ENCODE measurements at places on chromosomes 1 and 21.

DNA sequence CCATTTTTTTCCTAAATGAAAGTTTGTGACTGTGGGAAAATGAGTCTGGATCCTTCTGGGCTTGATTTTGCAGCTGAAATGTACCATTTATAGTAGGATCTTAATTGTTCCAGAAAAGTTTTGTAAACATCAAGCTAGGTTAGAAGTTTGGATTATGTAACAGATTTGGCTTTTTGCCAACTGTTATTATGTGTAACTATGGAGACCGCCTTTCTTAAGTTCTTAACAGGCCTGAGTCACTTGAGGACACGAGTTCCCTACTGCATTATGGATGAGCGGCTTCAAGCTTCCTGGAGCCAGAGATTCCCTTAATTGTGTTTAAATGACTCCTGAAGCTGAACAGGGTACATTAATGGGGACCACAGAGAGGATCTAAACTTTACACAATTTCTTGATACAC, 22.2 kb downstream of the SLC25A33 start:
- DNase-seq = peak; percentile 24

- no peak for DNase-seq
Observed at GRCh38 chr1:247370786-247371732, 39.4 kb upstream of the ZNF496 start.

GRCh38 chr21:44957901-44958451, 18.1 kb downstream of the SLX9 start:
- DNase-seq = no peak

- no peak for DNase-seq
Observed at GRCh38 chr1:199490769-199491527, 536.6 kb upstream of the NR5A2 start.

DNA sequence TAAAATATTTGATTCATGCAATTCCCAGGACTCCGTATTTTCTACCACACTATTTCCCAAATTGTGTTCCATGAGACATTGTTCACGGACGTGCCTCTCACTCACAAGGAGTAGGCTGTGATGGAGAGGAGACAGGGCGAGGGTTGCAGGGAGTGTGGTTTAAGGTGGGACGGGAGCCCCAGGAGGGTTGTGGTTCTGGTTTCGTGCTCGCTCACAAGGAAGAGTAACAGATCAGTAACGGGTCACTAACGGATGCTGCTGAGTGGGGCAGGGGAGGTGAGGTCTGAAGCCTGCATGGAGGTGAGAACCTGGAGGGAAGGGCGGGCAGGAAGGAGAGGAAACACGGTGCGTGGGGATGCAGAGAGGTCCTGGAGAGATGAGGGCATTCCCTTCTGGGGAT, 28.8 kb downstream of the TFF3 start:
- no peak for DNase-seq

DNA sequence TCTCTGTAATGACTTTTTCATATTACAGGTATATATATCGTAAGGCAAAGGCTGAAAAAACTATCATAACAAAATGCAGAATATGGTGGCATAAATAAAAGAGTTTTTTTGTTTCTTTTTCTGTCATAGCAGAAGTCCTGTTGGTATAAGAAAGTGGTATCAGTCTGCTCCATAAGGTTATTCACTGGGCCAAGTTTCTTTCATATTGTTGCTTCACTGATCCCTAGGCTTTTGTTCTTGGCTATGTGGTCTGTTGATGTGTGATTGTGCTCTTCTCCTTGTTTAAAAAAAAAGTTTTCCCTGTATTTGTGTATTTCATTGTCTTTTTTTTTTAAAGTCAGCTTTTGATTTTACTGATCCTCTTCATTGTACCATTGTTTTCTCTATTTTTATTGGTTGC, 26.0 kb downstream of the PTBP2 start:
- DNase-seq = no peak

DNA sequence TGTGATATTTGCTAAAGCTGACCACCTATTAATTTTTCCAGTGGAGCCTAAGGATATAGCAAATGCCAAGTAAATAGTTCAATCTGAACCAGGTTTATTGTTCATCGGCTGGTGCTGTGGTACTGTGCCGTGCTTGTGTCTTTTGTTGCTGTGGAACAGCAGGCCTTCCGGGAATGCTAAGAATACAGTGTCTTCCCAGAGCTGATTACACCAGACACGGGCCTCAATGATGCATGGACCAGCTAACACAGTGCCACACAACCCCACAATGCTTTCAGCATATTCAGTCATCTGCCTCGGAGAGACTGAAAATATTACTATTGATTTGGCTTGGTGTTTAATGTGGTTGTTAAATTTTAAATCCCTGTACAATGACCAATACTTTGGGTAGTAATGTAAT, 415.4 kb downstream of the PTBP2 start:
- DNase-seq = no peak

GRCh38 chr21:42922918-42923317, 2.5 kb downstream of the ERVH48-1 start:
- DNase-seq = no peak

- DNase-seq = no peak
Observed at GRCh38 chr1:163701783-163702374, 380.1 kb downstream of the NUF2 start.

DNA sequence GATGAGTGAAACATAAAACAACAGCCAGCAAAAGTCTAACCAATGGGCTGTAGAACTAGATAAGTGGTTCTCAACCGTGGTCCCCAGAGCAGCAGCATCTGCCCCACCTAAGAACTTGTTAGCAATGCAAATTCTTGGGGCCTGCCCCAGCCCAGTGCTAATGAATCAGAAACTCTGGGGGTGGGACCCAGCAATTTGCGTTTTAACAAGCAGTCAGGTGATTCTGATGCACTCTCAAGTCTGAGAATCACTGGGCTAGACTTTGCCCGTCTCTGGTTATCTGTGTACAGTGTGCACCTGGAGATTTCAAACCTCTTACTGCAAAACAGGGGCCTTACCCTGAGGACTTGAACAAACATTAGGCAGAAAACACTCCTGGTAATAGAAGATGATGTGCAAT, 66.5 kb downstream of the PLXNA2 start:
- no peak for DNase-seq

DNA sequence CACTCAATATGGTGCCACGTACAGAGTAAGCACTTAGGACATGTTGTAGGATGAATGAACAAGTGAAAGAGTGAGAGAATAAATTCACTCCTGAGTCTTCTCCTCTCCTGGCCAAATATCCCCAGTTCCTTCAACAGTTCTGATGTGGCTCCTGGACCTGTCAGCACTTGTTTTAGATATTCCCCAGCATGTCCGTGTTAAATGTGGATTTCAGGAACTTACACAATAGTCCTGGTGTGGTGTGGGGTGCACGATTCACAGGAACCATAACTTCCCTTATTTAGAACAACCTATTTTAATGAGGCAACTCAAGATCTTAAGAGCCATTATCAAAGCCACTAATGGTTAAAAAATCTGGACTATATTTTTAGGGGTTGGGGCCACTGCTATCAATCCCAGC, 39.0 kb upstream of the MYSM1 start:
- no peak for DNase-seq

- DNase-seq = no peak
Observed at GRCh38 chr1:177915641-177916040, 54.2 kb downstream of the SEC16B start.

DNA sequence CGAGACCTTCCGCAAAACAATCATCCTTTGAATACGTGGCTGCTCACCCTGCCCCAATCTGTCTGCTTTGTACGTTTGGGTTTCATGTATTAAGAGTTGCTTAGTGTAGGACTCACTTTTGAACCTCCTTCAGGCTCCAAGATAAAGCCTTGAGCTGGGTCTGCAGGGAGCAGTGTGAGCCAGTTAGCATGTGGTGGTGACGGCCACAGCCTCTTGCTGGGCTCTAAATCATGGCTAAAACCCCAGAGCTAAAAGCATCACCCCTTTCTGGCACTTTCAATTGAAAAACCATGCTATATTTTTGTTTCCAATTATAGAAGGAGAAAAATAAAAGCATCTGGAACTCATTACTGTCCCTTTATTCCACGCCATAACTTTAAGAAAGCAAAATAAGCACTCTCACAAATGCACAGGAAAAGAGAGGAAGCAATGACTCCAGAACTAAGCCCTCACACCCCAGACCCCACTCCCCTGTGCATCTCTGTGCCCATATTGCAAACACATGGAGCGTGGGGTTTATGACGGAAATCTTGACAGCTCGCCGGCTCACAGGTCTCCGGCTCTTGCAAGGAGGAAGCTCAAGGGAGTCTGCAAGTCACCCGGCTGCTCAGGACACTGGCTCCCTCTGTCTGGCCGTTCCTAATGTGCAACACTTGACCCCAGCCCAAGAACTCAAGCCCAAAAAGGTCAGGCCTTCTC, 135.5 kb downstream of the MIS18A start:
- DNase-seq = no peak

- DNase-seq = no peak
Observed at GRCh38 chr1:84836145-84836544, 56.9 kb downstream of the LPAR3 start.

GRCh38 chr1:53127546-53127945, 14.9 kb downstream of the SLC1A7 start:
- DNase-seq = peak; percentile 16

DNA sequence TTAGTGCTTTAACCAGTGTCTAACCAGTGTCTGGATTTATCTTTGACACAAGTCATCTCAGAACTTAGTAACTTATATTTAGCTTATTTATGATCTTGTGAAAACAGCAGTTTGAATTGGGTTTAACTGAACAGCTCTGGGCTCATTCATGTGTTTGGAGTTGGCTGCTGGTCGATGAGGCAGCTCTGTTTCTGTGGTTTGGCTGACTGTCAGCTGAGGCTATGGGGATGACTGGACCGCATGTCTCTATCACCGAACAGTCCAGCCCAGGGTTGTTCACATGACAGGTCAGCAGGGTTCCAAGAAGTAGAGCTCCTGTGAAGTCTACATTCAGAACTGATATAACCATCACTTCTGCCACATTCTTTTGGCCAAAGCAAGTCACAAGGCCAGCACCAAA, 29.1 kb upstream of the C21orf91 start:
- DNase-seq = no peak

DNA sequence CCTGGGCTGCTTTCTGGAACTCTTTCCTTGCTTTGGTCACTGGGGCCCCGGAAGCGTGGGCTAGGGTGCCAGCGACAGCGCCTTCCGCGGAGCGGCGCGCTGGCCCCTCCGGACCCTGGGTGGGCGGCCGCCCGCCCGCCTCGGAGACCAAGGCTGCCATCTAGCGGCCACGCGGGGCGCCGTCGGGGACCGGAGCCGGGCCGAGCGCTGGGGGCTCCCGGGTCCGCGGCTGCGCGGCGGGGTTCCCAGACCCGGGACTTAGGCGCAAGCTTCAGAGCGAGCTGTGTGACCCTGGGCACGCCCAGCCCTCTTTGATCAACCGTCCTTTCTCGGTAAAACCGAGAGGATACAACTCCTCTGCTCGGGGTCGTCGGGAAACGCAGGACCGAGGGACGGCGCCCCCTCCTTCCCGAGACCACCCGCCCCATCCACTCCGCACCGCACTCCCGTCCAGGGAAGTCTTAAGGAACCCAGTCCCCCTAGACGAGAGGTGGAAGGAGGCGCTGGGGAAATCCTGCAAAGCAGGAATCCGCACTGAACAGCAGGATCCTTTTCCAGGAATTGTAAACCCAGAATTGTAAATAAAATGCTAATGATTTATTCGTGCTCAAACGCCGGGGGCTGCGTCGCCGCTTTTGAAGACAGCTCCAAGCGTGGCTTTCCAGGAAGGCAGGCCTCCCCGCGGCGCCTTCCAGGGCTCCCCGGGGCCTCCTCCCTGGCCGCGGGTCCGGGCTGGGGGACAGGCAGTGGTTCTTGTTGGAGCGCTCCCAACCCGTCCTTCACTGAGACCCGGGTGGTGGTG, 41.2 kb downstream of the RRAGC start:
- peak; percentile 33 for DNase-seq

DNA sequence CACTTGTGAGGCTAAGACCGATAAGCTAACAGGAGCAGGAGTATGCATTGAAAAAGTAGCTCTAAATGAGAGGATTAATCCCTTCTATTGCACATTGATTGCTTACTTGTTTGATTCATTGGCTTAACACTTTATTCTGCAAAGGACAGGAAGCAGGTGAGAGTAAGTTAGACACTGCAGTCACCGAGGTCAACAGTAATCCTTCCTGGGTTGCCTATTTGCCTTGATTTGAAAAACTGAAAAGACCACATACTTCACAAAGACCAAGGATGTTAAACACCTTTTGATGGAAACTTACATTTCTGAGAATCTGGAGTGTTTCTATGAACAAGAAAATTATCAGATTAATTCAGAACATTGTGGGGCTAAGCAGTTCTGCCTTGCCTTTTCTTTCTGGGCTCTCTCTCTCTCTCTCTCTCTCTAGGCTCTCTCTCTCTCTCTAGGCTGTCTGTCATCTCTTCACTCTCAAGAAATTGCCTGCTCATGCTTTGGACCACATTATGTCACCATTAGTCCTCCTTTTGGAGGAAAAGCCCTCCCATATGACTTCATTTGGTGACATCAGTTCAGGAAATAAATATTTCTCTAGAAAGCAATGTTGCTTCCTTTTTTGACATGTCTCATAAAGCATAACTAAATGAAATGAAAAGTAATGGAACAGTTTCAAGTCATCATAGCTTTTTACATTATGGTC, 103.8 kb downstream of the TNFSF18 start:
- peak; percentile 10 for DNase-seq

DNA sequence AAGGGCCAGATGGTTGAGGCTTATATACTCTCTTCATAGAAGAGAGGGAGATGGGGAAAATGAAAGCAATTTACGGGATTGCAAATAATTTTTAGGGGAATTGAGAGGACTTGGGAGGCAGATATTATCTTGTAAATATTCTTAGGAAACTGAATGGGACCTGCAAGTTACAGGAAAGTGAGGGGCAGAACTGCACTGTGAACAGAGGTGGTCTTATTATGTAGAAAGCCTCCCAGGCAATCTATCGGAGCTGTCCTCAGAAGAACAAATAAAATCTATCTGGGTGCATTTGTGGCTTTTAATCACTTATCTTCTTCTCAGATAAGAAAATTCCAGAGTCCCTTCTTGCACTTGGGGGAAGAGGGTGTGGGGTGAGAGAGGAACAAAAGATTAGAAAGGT, 223.5 kb downstream of the RHOU start:
- no peak for DNase-seq

DNA sequence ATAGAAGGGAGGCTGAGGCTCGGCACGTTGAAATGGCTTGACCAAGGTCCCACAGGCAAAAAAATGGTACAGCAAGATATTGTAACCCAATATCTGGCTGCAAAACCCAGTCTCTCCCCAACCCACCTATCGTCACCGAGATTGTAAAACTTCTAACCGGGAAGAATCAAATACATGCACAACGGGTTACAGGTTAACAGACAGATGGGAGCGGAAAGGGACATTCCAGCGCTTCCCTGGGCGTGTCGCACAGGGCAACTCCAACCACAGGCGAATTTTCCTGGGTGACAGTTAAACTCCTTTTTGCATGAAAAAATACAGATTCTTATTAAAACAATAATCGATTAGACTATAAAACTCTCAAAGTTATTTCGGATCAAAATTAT, 31.8 kb upstream of the JUN start:
- peak; percentile 7 for DNase-seq

DNA sequence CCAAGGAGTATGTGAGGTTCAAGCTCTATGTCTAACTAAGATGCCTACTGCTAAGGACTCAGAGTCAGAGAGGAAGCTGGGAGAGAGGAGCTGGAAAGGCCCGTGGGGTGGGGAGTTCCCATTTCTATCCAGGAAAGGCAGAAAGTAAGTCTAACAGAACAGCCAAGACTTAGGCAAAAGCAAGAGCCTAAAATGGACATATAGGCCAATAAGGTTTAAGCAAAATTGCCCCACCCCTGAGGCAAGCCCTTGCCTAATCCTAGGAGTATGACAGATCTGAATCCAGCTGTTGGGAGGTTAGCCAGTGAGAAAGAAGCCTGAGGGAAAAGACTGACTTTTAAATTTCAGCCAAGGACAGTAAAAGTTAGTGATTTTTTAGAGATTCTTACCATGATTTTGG, 1.6 kb upstream of the KLHDC9 start:
- DNase-seq = no peak

Measured in CD4-positive, alpha-beta T cell treated with Interleukin-12 subunit alpha and Interleukin-12 subunit beta, for 1 hour (primary cell).